CD4-positive, alpha-beta T cell treated with Interleukin-1 beta for 1 hour (primary cell): ENCODE measurements at places on chromosomes 3 and 15.
A peak's percentile ranks its signal among the peaks of the same experiment; 100 is the strongest.

DNA sequence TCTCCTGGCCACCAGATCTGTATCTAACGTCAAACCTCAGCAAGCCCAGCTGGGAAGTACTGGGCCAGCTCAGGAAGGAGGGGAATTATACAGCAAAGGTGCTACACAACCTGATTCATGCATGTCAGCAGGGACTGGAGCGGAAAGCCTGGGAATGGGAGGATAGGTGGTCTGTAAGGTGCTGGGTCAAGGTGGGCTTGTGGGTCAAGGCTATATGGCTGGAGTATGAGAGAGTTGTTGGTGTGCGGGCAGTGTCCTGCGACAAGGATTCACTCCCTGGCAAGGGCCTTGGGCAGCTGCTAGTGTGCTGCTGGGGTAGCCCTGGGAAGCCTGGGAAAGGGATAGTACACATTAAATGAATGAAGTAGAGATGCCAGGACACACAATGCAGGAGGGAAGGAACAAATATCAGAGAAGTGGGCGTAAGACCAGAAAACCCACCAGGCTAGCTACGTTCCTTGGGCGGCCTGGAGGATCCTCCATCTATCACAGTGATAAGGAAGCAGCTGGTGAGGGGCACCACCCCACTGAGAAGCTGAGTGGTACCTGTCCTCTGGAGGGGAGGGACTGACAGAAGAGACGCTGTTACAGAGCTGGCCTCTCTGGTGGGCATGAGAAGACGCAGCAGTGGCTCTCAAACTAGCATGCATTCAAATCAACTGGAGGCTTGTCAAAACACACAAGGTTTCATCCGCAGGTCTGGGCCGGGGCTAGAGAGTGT, 8.5 kb upstream of the SYNM start:
- DNase-seq: no peak

DNA sequence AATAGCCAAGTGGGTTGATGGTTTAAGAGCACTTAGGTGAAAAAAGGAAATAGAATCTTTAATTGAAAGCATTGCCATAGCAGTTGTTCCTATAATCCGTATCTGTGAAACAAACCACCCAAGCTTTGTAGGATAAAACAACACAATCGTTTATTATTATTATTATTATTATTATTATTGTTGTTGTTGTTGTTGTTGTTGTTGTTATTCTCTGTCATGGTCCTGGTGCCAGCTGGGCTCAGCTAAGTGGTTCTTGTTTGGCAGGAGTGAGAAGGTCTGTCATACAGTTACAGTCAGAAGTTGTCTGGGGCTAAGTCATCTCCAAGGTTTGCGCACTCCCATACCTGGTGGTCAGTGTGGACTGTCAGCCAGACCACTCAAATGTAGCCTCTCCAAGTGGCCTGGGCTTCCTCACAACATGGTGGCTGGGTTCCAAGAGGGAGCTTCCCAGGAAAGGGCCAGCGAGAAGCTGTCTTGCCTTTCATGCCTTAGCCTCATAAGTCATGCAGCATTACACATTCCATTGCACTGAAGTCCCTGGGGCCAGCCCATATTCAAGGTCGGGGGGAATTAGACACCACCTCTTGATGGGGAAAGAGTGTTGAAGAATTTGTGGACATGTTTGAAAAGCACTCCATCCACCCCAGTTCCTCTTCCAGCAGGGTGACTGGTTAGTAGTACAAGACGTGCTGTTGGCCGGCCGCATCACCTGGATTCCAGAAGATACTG, 54.3 kb upstream of the FGD5 start:
- DNase-seq: no peak

DNA sequence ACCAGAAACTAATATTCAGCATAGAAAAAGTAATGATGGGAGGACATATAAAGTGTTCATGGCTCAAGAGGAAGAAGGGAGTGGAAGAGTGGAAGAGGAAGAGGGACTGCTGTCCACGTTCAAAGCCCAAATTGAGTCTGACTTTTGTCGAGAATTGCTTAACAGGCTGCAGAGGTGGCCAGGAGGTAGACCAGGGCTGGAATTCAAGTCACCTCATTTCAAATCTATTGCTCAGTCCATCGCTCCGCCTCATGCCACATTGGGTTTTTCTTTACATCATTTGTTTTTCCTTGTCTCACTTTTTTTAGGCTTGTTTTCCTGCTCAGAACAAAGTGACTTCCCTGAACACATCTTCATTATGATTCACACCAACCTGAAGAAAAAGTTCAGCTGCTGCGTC, 97.0 kb downstream of the RPL39L start:
- DNase-seq: no peak

GRCh38 chr15:22839046-22839695, 705 bp downstream of the NIPA2 start:
- peak; percentile 19 for DNase-seq

DNA sequence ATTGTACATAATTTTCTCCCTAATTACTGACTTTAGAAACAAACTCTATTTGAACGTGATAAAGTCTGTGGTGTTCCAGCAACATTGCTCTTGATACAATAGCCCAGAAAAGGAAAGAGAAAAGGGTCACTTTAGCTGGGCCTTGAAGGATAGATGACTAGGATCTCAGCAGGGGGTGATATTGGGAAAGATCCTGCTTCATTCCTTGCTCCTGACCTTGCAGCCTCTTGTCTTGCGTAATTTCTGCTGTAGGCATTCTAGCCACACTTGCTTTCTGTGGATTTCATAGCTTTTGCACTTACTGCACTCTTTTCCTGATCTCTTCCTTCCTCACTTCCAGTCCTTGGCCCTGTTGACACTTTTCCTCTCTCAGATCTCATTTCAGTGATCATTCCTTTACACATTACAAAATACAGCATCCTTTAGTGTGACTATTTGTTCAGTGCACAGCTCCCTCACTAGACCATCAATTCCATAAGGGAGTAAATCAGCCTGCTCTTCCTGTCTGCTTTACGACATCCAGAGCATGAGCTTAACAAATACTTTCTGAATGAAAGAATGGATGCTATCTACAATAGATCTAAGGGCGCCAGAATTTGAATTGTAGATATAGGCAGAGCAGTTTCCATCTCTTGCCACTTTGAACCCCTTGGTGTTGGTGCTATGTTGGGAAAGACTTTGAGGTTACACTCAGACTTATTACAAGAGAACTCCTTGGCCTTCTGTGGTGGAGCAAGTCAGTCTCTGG, 559.6 kb upstream of the MDFIC2 start:
- DNase-seq: no peak

- DNase-seq: no peak
These were observed 40.4 kb upstream of the IGF2BP2 start for GRCh38 chr3:185865247-185865646.
